ENCODE measurements at places on chromosomes 2 and 18. TPM values are rescaled to one million over a fixed set of nuclear protein-coding genes. Genes with fewer than 3 reads are reported as not detected.

DSC1 gene
- not detected for polyA plus RNA-seq

DNA sequence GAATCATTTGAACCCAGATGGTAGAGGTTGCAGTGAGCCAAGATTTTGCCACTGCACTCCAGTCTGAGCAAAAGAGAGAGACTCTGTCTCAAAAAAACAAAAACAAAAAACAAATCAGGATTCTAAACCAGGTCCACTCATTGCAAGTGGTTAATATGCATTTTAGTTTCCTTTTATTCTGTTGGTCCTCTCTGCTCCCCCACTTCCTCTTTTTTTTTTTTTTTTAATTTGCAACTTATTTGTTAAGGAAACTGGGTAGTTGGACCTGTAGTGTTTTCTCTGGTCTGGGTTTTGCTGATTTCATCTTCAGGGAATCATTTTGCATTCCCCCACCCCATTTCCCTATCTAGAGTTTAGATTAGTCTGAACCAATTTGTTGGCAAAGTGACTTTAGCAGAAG, 14.0 kb downstream of the FER1L5 start:
- DNase-seq = no peak

GRCh38 chr2:161412346-161412745, 3.8 kb upstream of the TBR1 start:
- no peak for DNase-seq

ADCYAP1 gene
- not detected for polyA plus RNA-seq

LIMS4 gene
- 69.1 TPM for polyA plus RNA-seq

DNA sequence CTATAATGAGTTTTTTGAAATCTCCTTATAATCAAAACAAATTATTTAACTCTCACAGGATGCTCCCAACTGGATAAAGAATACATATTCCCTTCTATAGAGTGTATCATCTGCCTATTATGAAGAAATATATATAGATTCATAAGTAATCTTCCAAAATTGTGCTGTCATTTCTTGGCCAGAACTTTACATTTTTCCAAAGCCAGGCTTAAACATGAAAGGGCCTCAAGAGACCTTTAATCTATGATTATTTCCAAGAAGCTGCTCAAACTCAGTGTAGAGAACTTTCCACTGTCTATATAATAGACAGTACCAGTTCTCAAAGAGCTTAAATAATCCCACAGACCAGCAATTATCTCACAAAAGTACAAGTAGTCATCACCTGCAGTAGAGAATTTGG, 211.0 kb downstream of the AKAIN1 start:
- no peak for DNase-seq

GRCh38 chr2:118921646-118922045, 20.3 kb upstream of the MARCO start:
- DNase-seq = no peak

LTBP1 gene
- polyA plus RNA-seq = 539 TPM

GRCh38 chr2:106885329-106885728, 638 bp downstream of the ST6GAL2 start:
- no peak for DNase-seq

DNA sequence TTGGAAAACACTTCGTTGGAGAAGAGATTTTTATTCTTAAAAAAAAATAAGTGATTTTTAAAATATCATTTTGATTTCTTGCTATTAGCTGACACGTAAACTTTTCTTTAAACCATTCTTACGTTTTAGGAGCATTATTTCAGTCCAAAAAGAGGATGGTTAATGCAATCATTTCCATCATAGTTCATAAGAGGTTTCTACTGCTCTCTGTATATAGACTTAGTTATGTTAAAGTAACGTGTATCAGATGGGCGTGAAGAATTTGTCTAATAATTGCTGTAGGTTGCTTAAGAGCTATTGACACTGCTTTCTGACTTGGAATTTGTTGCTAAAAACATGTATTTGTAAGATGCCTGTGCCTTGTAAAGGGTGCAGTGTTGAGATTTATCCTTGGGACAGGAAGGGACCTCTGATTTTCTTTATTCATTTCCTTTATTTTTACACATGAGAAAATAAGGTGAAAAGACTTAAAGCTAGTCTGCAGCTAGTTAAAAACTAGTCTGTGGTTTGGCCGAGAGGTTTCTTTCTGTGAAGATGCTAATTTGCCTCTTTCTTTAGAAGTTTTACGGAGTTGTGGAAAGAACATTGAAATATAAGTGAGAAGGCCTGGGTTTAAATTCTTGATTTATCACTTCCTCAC, 2.9 kb downstream of the ANKRD12 start:
- DNase-seq = no peak

GRCh38 chr2:104845552-104845931, 8.4 kb upstream of the POU3F3 start:
- DNase-seq = no peak

DNA sequence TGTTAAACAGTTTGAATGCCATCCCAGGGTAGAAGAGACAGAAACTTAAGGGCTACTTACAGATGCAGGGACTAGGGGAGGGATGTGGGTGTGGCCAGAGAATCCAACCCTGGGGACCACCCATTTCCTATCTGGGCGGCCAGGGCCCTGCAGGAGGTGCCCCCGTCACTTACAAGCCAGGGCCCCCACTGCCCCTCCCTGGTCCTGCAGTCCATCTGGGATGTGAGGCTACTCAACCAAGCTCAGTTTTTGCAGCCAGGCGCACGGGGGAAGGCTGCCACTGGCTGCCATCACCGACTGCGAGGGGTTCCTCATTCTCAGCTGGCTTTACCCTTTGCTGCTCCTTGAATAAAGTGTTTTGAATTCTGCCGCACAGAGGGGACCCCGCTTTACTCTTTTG, 42.1 kb downstream of the RRM2 start:
- peak; percentile 57 for DNase-seq

DNA sequence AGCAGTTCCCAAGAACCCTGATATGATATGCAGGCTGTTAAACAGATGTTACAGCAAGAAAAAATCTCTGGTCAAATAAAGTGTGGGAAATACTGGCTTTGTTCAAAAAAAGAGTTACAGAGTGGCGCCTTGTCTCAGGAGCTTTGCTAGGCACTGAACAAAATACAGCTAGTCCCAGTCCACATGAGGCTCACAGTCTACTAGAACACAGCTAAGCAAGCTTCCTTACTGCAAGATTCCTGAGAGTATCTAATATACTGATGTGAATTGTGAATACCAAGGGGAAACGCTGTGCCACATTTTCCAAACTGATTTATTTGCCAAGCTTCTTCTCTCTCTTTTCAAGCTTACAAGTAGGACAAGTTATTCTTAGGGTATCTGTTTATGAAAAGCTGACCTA, 188.8 kb upstream of the NABP1 start:
- no peak for DNase-seq

DNA sequence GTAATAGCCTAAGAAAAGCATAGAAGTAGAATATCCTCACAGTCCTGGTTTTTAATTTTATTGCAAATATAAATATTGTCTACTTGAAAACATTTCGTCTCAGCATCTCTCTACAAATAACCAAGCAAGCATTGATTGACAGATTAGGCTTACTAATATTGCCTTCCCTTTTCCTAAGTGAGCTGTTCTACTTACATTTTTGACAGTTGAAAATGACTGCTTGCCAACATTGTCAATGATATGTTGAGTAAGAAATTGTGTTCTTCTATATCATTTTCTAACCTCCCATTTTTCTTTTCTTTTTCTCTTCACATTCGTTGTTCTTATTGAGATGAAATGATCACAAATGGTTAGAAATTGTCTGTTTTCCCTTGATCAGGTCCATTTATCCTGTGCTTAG, 47.0 kb upstream of the STK39 start:
- no peak for DNase-seq

- DNase-seq = no peak
Observed at GRCh38 chr2:95267458-95268210, 6.6 kb upstream of the PROM2 start.

PLCD4 gene
- 0.25 TPM for polyA plus RNA-seq

DNA sequence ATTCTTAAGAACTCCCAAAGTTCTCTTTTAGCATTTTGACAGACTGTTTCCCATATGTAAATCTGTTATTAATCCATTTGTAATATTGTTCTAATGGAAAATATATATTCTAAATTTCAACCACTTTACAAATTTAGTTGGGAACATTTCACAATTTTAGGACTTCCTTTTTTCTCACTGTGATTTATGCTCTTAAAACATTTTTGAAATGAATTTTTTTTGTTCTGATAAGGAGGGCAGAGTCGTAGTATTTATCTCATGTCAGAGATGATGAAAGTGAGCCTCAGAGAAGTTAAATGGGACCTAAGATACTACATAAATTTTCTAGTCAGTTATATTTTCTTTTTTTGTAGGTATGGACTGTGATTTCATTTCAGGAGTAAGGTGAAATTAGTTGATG, 26.6 kb downstream of the RASGRP3 start:
- DNase-seq = no peak

RFX8 gene
- polyA plus RNA-seq = not detected

DNA sequence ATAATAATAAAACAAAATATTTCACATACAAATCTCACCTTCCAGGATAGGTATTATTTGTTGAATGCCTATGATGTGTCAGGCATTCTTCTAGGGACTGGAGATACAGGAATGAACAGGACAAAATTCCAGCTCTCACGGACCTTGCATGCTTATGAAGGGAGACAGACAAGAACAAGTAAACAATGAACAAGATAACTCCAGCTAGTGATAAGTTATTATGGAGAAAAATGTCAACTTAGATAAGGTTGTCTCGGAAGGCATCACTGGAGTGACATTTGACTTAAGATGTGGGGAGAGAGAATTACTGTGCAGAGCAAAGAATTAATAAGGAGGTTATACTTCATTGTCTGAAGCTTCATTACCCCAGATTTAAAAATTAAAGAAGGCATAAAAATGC, 836.7 kb downstream of the SOCS6 start:
- DNase-seq = no peak

- no peak for DNase-seq
Observed at GRCh38 chr2:230691005-230691647, 21.5 kb upstream of the CAB39 start.

DNAJB2 gene
- polyA plus RNA-seq = 45.0 TPM

DNA sequence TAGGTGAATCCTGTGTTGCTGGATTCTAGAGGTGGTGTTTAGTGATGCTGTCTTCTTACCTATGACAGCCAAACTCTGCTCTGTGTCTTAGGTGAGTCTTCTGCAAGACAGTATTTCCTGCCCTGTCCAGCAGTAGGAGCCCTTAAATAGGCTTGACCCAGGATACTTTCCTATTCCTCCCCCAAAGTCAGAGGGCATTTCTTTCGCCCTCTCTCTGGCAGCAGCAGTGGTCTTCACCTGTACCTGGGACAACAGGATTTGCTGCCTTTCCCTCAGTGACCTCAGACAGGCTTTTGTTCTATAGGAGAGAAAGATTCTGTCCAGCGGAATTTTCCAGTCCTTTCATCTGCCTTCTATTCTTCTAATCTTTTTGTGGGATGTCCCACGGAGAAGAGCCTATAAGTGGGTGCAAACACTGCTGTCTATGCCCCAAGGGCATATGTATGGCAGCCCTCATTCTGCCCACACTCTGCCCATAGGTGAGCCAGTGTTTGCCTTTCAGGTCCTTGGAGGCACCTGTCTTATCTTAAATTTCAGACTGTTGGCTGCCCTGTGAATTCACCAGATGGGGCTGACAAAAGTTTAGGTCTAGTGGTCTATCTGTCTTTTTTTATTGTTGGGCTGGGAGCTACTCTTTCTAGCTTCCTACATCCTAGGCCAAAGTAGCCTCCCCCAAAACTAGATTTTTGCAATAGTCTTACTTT, 177.3 kb upstream of the SPOPL start:
- DNase-seq = no peak

LDLRAD4 gene
- 7.0 TPM for polyA plus RNA-seq

SLC30A3 gene
- polyA plus RNA-seq = 20.2 TPM

GRCh38 chr2:204664708-204665121, 119.4 kb downstream of the PARD3B start:
- no peak for DNase-seq
